ENCODE measurements at places on chromosomes 2 and 18. TPM values are rescaled to one million over a fixed set of nuclear protein-coding genes. Genes with fewer than 3 reads are reported as not detected.

PIKFYVE gene
- total RNA-seq: 27.3 TPM

GRCh38 chr2:237540223-237540775 lies 26.1 kb upstream of the PRLH start:
- no peaks in the 10 kb centered on the region for H3K27me3 ChIP-seq
- H3K4me3 ChIP-seq: no peak overlapping the region
- no peaks in the 10 kb centered on the region for H3K36me3 ChIP-seq
- H3K4me1 ChIP-seq: no peaks in the 10 kb centered on the region

DNA sequence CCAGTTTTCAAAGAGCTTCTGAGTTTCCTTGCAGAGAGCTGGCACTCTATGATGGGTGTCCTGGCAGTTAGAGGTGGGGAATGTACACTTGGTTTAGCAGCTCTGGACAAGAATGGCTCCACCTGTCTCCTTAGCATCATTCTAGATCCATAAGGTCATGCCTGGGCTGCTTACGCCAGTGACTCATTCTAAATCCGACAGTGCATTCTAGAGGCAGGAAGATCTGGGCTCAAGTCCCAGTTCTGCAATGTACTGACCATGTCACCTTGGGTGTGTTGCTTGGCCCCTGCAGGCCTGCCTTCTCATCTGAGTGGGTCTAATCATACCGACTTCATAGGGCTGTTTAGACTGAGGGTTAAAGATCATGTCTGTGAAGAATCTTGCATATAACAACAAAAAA lies 46.5 kb downstream of the PTGR3 start:
- DNase-seq: no peak
- no peaks in the 10 kb centered on the region for H3K36me3 ChIP-seq
- H3K4me1 ChIP-seq: peaks cover 8% of the 10 kb centered on the region
- peaks cover 4% of the 10 kb centered on the region for H3K27me3 ChIP-seq

DNA sequence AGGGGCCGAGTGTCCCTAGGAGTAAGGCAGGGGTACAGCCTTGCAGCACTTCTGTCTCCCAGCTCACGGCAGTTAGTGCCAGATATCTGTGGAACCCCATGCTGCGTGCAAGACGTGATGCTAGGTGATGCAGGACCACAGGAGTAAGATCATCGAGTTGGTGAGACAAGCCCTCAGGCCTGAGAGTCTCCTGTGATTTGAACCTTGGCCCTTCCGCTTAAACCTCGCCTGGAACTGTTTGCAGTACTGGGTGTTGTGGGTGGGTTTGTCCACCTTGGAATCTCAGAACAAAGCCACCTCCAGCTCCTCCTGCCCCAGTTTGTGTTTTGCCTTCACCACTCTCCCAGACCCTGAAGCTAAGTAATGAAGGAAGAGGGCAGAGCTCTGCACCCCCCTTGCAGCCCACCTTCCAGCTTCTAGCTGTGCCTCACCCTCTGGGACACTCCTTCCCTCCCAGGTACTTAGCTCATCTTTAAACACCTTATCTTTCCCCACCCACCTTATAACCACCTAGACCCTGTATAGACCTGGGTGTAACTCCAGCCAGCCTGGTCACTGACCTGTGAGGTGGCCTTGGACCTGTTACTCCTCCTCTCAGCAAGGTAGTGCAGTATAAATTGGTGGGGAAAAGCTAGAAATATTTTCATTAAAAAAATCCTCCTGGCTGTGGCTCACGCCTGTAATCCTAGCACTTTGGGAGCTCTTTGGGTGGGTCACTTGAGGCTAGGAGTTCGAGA lies 6.6 kb downstream of the CNNM4 start:
- H3K27ac ChIP-seq: no peak overlapping the region
- no peaks in the 10 kb centered on the region for H3K36me3 ChIP-seq
- no peak for DNase-seq
- H3K4me3 ChIP-seq: no peak overlapping the region
- peaks cover 36% of the 10 kb centered on the region for H3K4me1 ChIP-seq

- no peaks in the 10 kb centered on the region for H3K27me3 ChIP-seq
- no peak for DNase-seq
- H3K27ac ChIP-seq: peak overlapping the region; percentile 81
- no peak overlapping the region for H3K4me3 ChIP-seq
- H3K36me3 ChIP-seq: peaks cover 27% of the 10 kb centered on the region
These were observed 339.2 kb downstream of the ARHGAP15 start for GRCh38 chr2:143468341-143468888.

DNA sequence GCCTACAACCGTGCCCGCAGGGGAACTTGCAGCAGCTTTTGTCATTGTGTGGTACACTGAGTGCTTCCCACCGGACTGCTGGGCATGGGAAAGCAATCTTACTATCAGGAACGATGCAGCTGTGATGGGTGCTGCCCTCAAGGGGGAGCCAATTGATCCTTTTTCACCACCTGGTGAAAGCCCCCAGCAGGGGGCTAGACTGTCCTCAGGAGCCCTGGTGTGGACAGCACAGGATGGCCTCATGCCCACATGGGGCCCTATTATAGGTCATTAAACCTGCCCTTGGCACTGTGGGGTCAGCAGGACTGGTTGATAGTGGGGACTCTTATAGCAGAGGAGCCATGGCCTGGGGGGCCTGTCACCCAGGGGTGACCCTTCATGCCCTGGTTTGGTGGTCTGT lies 172.2 kb downstream of the GLI2 start:
- H3K36me3 ChIP-seq: no peaks in the 10 kb centered on the region
- H3K27ac ChIP-seq: no peak overlapping the region
- no peaks in the 10 kb centered on the region for H3K4me1 ChIP-seq
- H3K4me3 ChIP-seq: no peak overlapping the region
- no peaks in the 10 kb centered on the region for H3K27me3 ChIP-seq

DNA sequence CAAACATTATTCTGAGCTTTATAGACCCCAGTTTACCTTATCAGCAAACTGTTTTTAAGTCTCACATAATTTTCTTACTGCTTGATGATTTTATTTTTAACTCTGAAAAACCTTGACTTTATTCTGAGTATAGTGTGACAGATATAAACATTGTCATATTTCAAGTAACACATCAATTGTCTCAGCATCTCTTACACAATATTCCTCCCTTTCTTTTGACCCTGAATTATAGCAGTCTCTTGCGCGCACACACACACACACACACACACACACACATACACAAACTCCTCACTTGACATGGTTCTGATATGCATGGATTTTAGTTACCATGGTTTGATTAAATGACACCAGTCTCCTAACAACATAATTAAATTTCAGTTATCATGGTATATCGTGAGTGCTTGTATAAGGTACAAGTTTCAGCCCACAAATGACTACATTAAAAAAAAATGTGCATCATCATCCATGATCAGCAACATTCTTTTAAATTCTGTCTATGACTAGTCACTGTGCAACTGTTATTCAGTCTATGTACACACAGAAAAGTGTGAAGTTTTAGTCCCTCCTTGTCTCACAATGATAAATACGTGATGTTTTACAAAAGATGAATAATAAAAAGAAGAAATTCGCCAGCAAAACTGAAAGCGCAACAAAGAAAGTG lies 39.5 kb upstream of the TACR1 start:
- H3K4me1 ChIP-seq: no peaks in the 10 kb centered on the region
- no peaks in the 10 kb centered on the region for H3K36me3 ChIP-seq
- no peak overlapping the region for H3K4me3 ChIP-seq
- H3K27ac ChIP-seq: no peak overlapping the region
- peaks cover 2% of the 10 kb centered on the region for H3K27me3 ChIP-seq
- no peak for DNase-seq

- peak; percentile 73 for DNase-seq
- H3K4me1 ChIP-seq: no peaks in the 10 kb centered on the region
- H3K27ac ChIP-seq: no peak overlapping the region
- H3K4me3 ChIP-seq: no peak overlapping the region
- peaks cover 35% of the 10 kb centered on the region for H3K36me3 ChIP-seq
- H3K27me3 ChIP-seq: no peaks in the 10 kb centered on the region
These were observed 33.3 kb downstream of the NDUFA10 start for GRCh38 chr2:239991689-239992314.

GRCh38 chr2:126946318-126947102 lies 47.8 kb downstream of the TEX51 start:
- no peak for DNase-seq
- no peak overlapping the region for H3K27ac ChIP-seq
- H3K27me3 ChIP-seq: peaks cover 3% of the 10 kb centered on the region

DNA sequence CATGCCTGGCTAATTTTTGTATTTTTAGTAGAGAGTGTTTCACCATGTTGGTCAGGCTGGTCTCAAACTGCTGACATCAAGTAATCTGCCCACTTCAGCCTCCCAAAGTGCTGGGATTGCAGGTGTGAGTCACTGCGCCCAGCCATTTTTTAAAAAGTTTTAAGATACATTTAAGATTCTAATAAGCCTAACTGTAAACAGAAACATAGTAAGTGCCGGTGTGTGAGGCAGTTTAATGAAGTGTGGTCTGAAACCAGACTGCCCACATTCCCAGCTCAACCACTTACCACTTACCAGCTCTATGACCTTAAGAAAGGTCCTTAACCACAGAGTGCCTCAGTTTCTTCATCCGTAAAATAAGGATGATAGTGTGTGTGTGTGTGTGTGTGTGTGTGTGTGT lies 42.4 kb downstream of the TMEM237 start:
- H3K36me3 ChIP-seq: no peaks in the 10 kb centered on the region
- no peak overlapping the region for H3K27ac ChIP-seq
- H3K4me3 ChIP-seq: no peak overlapping the region
- H3K4me1 ChIP-seq: no peaks in the 10 kb centered on the region
- DNase-seq: no peak
- peaks cover 12% of the 10 kb centered on the region for H3K27me3 ChIP-seq
